AG09319 (cell line): ENCODE measurements at places on chromosomes 6 and 20.

- DNase-seq: peak; percentile 86
These were observed at the start of gene SRXN1 for GRCh38 chr20:653110-653589. TSS of gene SRXN1 (minus strand) at chr20:653200. CDS start at chr20:653185, 15 bp downstream.

- DNase-seq: no peak
These were observed 144.8 kb downstream of the DTNBP1 start for GRCh38 chr6:15518057-15518456.

- no peak for DNase-seq
These were observed 2.8 kb upstream of the ZNF292 start for GRCh38 chr6:87152526-87152955.

DNA sequence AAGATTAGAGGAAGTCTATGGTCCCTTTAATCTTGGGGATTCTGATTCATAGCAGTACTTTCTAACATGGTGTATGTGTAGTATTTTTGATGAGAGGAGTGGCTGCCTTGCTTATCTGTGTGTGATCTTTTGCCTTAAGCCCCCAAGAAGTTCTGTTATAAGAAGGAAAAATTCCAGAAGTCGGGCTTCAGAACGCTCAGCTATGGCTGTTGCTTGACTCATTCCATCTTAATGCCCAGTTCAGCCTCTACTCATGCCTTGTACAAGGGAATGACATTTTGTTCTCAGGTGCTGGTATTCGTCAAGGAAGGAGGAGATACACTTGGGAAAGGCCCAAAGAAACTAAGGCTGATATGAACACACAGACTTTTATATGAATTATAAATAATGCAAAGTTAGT lies 713.0 kb upstream of the MARCKS start:
- DNase-seq: no peak

- DNase-seq: no peak
These were observed 28.6 kb downstream of the PMEPA1 start for GRCh38 chr20:57680934-57681914.

DNA sequence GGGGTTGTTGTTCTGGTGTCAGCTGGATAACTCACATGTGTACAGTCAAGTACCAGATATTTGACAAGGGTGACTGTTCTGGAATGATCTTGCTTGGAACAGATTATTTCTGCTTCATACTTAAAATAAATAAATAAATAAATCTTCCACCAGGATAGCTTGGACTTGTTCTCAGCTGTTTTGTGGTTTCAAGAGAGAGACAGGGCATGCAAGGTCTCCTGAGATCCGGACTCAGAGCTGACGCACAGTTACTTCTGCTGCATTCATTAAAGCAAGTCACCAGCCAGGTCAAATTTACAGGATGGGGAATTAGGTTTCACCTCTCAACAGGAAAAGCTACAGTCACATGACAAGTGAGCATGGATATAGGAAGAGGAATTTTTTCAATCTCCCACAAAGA lies 285.0 kb upstream of the SPTLC3 start:
- DNase-seq: no peak

DNA sequence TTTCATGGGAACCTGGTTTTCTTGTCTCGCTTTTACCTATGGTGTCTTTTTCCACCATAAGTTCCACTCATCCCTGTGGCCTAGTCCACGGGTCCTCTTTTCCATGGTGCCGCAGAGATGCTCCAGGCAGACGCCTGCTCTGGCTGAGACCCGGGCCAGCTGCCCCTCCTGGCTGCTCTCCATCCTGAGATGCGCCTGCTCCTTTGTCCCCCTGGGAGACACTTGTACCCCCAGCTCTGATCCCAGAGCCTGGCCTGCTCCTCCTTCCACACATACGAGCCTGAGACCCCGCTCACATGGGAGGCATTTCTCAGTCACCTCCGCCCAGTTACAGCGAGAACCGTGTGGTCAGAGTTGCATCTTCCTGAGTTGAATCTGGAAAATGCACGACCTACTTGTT lies 29.6 kb downstream of the RNASET2 start:
- DNase-seq: no peak

DNA sequence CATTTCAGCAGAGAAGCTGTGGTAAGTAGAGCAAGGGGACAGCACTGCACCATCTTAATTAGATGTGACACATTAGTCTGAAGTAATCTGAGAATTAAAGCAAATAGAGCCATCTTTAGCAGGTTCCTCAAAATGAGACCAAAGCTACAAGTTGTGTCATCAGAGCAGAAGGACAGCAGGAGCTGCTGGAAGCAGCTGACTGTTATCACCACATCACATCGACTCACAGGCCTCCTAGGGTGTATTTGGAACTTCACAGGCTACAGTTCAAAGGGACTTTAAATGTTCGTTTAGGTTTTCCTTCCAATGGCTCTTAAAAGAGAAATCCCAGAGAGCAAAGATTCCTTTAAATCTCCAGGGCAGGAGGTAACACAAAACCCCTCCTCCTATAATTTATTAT lies 69.5 kb downstream of the LCA5 start:
- DNase-seq: no peak

GRCh38 chr6:42885702-42886101 lies 6.3 kb downstream of the RPL7L1 start:
- no peak for DNase-seq

DNA sequence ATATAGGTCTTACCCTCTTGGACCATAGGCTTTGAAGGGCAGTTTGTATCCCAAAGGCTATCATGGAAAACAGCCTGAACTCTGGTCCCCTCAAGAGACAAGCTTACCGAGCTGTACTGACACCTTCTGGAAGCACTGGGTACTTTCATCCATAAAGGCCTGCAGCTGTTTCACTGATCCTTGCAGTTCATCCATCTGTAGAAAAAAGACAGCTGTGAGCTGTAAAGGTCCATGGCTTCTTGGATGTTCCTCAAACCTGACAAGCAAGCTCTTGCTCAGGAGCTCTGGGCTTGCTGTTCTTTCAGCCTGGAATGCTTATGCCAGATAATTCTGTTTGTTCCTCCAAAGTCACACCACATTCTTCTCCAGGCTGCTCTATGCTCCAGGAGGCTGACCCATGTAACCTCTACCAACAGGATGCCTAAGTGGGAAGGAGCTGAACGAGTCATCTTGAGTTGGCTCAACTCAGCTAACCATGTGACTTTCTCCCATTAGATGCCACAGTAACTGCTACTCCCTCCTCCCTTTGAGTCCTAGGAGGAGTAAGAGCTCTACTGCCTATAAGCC lies 8.8 kb upstream of the NDRG3 start:
- DNase-seq: peak; percentile 47

- DNase-seq: no peak
These were observed 293.5 kb downstream of the LRFN2 start for GRCh38 chr6:40293460-40294185.

- no peak for DNase-seq
These were observed 8.3 kb downstream of the TFAP2A start for GRCh38 chr6:10406556-10406955.

DNA sequence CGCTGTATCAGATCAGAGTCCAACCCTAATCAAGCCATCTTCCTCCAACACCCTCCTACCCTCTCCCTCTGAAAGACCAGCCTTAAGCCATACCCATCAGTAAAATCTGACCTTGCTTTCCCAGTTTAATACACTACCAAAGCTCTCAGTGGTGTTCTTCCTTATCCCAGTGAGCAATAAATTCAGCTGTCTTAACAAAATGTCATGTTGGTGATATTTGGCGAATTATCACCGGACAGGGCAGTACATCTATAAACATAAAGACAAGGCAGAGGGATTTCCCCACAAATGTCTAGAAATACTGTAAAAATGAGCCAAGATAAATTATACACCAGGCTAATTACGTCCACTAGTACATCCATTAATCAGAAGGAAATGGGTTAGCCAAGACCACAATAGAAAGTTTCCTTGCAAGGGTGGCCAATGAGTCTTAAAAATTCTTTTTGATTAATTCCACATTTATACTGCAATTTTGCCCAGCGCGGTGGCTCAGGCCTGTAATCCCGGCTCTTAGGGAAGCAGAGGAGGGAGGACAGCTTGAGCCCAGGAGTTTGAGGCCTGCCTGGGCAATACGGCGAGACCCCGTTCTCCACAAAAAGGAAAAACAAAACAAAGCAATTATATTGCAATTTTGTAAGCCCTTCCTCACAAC lies 905 bp downstream of the RARS2 start:
- DNase-seq: peak; percentile 36

GRCh38 chr6:133466680-133467079 lies 225.5 kb downstream of the EYA4 start:
- DNase-seq: no peak

DNA sequence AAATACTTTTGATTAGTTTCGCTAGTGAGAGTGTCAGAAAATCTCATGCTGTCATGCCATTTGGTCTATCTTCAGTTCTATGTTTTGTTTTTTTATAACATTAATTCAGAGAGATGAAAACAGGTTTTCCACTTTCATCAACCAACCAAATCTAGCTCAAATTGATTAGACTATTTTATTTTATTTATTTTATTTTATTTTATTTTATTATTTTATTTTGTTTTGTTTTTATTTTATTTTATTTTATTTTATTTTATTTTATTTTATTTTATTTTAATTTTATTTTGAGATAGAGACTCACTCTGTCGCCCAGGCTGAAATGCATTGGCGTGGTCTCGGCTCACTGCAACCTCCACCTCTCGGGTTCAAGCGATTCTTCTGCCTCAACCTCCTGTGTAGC lies 1391.0 kb upstream of the ADGRB3 start:
- DNase-seq: no peak

DNA sequence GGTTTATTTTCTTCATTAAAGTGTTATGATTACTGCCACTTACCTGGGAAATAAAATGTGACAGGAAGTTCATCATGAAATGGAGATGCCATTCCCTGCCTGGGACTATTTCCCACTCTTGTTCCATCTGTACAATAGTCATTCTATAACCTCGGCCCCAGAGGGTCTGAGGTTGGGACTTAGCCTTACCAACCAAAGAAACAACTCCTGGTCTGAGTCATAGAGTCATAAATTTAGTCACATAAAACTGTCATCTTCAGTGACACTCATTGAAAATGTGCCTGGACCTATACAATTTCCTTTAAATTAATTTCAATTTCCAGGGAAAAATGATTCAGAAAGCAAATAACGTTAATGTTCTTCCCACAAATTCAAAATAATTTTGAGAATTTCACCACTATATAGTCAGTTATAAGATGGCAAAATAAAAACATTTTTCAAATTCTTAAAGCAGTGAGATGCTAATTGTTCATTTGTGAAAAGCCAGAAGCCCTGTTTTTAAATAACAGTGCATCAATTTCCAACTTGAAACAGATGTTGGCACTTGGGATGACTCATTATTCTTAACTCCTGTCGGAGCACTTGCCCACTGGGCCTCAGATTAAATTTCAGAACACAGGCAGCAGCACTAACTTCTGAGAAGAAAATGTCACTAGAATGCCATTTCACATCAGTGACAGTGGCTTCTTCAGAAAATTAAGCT lies 201.2 kb upstream of the SMLR1 start:
- DNase-seq: no peak

GRCh38 chr20:2801286-2801728 lies 880 bp upstream of the CPXM1 start:
- DNase-seq: no peak
